NCI-H226 (cell line): ENCODE measurements at places on chromosomes 16 and 17.
A peak's percentile ranks its signal among the peaks of the same experiment; 100 is the strongest.

DNA sequence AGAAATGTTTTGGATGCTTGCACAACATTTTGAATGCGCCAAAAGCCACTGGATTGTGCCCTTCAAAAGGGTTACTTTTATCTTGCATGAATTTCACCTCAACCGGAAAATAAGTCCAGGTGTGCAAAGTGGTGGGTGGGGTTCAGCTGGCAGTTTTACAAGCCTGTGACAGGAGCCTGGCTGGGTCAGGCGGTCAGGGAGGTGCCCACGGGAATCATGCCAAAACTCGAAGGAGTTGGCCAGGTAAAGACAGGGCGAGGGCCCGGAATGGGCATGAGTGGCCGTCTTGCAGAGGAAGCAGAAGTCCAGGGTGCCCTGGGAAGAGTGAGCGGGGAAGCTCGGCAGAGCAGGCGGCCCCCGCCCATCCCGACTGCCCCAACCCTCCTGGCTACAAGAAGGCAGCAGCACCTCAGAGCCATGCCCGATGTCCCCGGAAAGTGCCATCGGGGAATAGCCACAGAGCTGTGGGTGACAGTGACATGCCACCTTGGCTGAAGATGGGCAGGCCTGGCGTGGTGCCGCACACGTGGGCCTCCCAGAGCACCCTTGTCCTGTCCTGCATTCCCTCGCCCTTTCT is 19.1 kb upstream of the CACNG1 start:
- DNase-seq: no peak

- DNase-seq: no peak
Observed at GRCh38 chr17:59751955-59752413, 44.5 kb downstream of the VMP1 start.

GRCh38 chr16:84769416-84769815 is 50.4 kb upstream of the CRISPLD2 start:
- no peak for DNase-seq

- DNase-seq: peak; percentile 51
Observed at GRCh38 chr17:72556944-72557826, 436.4 kb downstream of the SOX9 start.
